Daoy (cell line): ENCODE measurements at places on chromosomes 1 and 21. TPM values are rescaled to one million over a fixed set of nuclear protein-coding genes. Genes with fewer than 3 reads are reported as not detected.
A peak's percentile ranks its signal among the peaks of the same experiment; 100 is the strongest.

DNA sequence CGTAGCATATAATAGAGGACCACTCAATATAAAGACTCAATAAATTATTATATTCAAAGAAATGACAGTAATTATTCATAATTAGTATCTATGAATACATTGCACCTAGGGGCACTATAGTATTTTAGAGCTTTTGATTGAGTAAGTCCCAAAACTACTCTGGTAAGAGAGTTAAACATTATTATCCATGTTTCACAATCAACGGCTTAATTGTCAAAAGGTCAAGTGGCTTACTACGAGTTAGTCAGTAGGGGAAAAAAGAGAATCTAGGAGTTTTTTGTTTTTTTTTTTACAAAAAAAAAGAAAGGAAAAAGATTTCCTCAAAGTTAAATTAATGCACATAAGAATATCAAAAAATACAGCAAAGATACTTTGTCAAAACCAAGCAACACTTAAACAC is 20.4 kb upstream of the LAMC1 start:
- DNase-seq: no peak

DNA sequence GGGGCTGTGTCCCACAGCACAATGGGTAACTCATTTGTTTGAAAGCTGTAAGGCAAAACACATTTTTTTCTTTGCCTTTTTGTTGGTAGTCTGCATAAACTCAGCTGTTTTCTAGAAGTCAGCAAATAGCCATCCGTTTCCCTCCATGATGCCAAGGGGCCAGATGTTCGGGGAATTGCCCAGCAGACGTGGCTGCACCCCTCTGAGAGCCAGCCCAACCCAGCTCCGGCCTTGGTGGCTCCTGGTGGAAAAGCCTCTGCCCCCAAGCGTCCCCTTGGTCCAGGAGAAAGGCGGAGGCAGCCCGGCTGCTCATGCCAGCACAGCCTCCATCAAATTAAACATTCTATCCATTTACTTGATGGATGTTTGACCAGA is 58.4 kb upstream of the ADARB1 start:
- no peak for DNase-seq

GRCh38 chr1:148379170-148379500 is 104.0 kb downstream of the PPIAL4G start:
- DNase-seq: no peak

DNA sequence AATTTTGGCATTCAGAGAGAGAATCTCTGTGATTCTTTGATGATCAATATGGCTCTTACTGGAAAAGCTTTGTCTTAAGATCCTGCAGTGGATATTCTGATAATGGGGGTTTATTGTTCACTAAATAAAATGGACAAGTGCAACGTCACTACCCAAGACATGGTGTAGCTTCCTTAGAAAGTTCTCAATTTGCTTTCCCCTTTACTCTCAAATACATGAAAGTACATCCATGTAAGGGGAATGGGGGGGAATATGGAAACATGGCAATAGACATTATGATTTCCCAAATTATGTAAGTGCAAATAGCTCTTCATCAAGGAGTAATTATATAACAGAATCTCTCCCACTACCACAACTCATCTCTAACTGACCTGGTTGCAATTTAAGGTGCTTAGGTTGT is 126.3 kb upstream of the DPYD start:
- DNase-seq: no peak

DNA sequence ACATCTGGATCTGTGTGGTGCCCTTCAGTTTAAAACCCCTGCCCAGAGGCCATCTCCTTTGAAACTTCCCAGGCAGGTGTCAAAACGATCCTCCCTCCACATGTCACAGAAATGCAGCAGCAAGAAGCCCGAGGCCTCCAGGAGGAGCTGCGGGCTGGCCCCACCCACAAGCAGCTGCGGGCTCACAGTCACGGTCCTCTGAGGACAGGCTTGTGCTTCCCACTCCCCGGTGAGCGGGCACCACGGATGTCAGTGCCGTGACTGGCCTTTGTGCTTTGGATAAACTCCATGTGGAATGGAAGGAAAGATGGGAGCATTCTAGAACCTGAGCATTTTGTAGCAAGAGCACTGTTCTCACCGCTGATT is 65.8 kb downstream of the SIK1 start:
- DNase-seq: no peak

DNA sequence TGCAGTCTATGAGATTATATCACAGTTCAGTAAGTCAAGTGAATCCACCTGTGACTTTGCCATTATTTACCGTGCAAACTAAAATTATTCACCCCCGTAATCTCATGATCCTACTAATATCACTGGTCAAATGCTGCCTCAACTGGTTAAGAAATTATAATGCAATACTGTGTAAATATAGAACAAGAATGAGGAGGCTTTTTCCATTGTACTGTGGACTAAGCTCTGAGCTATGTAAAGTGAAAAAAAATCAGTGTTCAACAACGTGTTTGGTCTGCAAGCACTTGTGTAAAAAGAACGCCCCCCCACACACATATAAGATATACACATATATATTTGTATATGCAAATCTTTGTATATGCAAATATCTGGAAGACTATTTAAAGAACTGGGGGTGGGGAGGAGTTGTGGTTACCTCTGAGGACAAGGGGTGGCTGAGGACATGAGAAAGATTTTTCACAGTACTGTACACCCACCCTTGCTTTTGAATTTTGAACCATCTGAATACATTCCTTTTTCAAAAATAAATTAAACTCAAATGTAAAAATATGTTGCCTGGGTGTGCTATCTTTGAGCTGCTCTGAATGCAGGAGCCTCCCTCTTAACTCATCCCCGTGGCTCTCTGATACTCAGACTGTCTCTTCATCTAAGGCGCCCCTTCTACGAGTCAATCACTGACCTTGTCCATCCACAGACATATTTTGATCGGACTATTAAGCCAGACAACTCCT is 57.0 kb downstream of the PTP4A2 start:
- DNase-seq: no peak

DNA sequence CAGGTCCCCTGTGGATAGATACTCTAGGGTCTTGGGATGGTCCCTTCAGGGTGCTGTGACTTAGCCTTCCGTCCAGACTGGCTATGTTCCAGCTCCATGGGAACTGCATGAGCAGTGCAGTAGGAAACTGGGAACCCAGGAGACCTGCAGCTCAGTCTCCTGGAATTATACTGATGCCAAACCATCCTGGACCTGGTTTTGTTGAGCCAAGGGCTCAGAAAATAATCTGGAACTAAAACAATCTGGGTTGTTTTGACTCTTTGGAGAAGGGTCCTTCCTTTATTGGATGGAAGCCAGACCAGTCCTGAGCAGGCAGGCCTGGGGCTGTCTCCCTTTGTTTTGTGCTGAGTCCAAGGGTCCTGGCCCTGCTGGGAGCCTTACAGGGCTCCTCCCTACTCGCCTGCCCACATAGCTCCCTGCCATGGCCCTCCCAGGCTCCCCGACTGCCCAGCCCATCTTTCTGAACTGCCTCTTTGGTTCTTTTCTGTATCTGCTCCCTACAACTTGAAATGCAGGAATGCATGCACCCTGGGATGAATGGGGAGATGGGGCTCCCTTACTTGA is 1.2 kb downstream of the IPO13 start:
- no peak for DNase-seq

DNA sequence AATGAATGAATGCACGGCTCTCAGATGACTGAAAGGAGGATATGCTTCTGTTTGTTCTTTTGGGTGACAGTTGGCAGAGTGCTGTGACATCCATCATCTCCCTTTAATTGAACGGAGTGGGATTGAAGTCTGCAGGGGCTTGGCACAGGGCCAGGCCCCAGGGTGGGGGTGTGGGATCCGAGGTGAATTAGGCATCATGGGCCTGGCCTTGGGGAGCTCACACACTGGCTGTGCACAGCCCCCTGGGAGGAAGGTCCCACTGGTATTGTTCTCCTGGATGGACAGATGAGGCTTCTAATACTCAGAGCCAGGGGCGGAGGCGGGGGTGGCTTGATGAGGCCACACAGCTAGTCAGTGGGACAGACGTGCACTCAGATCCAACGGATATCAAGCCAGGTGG is 19.3 kb downstream of the EPHB2 start:
- no peak for DNase-seq

- peak; percentile 88 for DNase-seq
Observed at GRCh38 chr21:46065215-46065913, 32.5 kb upstream of the COL6A2 start.

GRCh38 chr1:247332215-247332622 is 552 bp upstream of the ZNF496 start:
- peak; percentile 64 for DNase-seq

- peak; percentile 26 for DNase-seq
Observed at GRCh38 chr1:244067893-244068292, 16.8 kb downstream of the ZBTB18 start.

- DNase-seq: no peak
Observed at GRCh38 chr1:190250368-190250767, 227.3 kb downstream of the BRINP3 start.

DNA sequence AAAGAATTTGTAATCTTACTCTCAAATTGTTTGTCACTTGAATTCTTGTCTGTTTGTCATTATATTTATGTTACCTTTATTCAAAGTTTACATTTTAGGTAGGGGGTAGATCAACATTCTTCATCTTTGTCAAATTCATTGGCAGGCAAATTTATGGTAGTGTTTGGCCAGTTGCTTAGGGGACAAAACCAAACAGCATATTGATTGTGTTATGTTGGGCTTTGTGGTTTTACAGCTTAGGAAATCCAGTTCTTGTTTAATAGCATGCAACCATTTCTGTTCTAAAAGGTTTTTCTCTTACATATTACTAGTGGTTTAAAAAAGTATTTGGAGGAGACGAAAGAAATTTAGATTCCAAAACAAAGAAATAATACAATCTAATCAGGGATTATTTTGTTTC is 91.4 kb downstream of the HMCN1 start:
- no peak for DNase-seq

DNA sequence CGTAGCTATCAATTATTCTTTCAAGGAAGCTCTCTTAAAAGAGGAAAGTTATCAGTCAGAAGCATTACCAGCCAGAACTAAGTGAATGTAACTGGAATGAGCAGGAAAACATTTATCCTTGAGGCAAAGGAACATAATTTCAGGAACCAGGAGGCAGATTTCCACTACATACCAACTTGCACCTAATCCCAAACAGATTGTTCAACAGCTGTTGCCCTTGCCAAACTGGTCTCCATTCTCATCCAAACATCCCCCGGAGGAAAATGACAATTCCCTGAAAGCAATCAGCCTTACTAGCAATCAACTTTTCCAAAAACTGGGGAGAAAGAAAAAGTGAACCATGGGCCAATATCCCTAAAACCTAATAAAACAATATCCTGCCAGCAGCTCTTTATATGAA is 35.0 kb downstream of the ENAH start:
- no peak for DNase-seq

DNA sequence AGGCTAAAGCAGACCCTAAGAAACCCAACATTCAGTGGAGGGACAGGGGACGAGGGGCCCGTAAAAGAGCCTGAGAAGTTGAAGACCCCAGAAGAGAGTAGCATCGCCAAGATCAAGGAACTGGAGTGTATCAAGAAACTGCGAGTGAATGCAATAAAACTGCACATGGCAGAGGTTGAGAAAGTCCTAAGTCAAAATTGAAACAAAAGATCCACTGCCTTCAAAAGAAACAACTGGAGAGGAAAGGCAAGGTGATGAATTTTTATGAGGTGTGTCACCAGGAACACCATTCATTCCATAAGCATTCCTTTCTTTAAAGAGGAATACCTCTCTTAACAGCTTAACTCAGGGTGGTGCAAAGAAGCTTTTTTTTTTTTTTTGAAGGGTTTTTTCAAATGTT is 38.3 kb upstream of the ADORA3 start:
- DNase-seq: peak; percentile 58

DNA sequence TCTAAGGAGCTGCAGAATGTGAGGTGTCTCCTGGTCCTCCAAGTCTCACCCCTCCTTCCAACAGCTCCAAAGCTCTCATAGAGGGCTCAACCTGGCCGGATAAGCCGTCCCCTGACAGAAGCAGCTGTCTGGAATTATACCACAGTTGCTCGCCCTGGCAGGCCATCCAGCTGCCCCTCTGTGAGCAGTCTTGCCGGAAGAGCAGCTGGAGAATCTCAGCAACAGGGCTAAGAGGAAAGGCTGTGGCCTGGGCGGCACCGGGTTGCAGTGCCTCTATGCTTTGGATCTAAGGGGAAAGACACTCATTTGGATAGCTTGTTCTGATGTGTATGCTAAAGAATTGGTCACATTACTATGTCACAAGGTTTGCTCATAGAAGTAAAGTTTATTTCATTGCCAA is 12.4 kb downstream of the TMCC2 start:
- DNase-seq: no peak

- peak; percentile 92 for DNase-seq
Observed at GRCh38 chr1:155063550-155064110, at the start of gene EFNA4. TSS of gene EFNA4 (plus strand) at chr1:155063740. CDS start at chr1:155063824, 84 bp downstream.

- no peak for DNase-seq
Observed at GRCh38 chr21:35197191-35197590, 148.1 kb upstream of the RUNX1 start.

DNA sequence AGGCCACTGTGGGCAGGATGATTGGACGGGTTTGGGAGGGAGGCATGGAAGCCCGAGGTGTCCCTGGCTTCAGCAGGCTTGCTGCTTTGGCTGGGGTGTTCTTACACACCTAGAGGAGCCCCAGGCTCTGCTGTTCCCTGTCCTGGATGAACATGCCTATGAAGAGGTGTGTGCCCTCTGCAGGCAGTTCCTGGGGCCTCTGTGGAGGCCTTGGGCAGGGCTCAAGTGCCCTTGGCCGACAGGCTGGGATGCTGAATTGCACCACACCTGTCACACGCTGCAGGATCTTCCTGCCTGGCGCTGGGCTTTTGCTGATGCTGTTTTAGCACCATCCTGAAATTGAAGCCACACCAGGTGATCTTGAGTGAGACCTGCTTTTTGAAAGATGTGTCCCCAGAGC is 415.0 kb upstream of the VAMP3 start:
- DNase-seq: no peak

DNA sequence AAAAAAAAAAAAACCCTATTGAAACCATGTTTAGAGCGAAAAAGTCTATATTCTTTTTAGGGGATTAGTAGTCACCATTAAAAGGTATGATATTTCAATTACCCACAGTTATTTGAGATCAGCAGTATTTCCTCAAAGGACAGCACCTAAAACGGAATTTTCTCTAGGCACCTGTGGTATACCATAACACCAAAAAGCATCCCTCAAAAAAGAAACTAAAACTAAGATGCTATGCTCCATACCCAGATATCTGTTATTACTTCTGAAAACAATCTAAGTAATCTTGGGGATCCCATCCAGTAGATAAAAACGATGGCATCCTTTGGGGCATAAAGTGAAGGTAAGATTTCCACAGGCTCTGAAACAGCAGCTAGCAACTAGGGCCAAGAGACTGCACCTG is 89.0 kb downstream of the RERE start:
- no peak for DNase-seq

The CD5L gene
- total RNA-seq: not detected in 2 replicates

The AMY1B gene
- total RNA-seq: not detected in 2 replicates

The HSD3B1 gene
- not detected in 2 replicates for total RNA-seq

The CCT3 gene
- 649 and 676 TPM in 2 replicates for total RNA-seq

The FNDC5 gene
- total RNA-seq: 2.0 and 2.7 TPM in 2 replicates

The NR1I3 gene
- total RNA-seq: not detected in 2 replicates

The ALG14 gene
- 2.8 and 3.1 TPM in 2 replicates for total RNA-seq

The CFAP141 gene
- not detected in 2 replicates for total RNA-seq

The OR6N1 gene
- total RNA-seq: not detected in 2 replicates

The OR2L2 gene
- total RNA-seq: 0.06 TPM in 1 of 2 replicates, not detected in the other
